Progenitor cell of endocrine pancreas (in vitro differentiated cells): ENCODE measurements at places on chromosomes 5 and 9. TPM values are rescaled to one million over a fixed set of nuclear protein-coding genes. Genes with fewer than 3 reads are reported as not detected.

- no peak for DNase-seq
- peaks cover 1% of the 10 kb centered on the region for H3K36me3 ChIP-seq
- H3K27ac ChIP-seq: no peak overlapping the region
- no peaks in the 10 kb centered on the region for H3K27me3 ChIP-seq
These were observed 347.4 kb downstream of the NDUFS4 start for GRCh38 chr5:53907827-53908226.

DNA sequence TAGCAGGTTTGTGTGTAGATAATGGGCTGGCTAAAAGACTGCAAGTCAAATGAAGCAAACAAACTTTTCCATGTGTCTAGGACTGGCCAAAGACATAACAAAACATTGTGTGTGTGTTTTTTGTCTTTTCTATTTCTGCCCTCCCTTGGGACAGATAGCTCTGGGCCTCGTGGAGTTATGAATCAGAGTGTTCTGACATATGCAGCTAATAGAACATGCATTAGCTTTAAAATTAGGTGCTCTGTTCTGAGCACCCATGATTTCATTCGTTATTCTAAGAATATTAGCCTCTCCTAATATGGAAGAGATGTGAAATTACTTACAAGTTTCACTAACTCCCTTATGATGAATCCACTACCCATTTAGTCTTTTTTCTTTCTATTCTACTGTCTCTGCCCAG is 367.3 kb upstream of the PAPPA start:
- H3K4me1 ChIP-seq: peaks cover 14% of the 10 kb centered on the region
- no peaks in the 10 kb centered on the region for H3K27me3 ChIP-seq
- H3K27ac ChIP-seq: no peak overlapping the region
- H3K36me3 ChIP-seq: no peaks in the 10 kb centered on the region
- no peak overlapping the region for H3K4me3 ChIP-seq
- DNase-seq: no peak

GRCh38 chr9:107870927-107871680 is 381.5 kb upstream of the KLF4 start:
- peaks cover 82% of the 10 kb centered on the region for H3K27me3 ChIP-seq
- no peak for DNase-seq
- H3K4me3 ChIP-seq: no peak overlapping the region
- no peaks in the 10 kb centered on the region for H3K36me3 ChIP-seq
- H3K4me1 ChIP-seq: no peaks in the 10 kb centered on the region

DNA sequence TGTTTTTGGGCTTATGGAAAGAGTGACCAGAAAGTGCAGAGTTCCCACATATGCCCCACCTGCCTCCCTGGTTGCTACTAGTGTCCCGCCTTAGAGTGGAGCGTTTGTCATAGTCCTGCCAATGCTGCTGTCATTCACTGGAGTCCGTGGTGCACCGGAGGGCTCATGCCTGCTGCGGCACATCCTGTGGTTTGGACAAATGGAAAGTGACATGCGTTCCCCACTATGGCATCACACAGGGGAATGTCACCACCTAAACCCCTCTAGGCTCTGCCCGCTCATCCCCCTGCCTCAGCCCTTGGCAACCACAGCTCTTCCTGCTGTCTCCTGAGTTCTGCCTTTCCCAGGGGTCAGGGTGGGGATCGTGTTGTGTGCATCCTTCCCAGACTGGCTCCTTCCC is 29.2 kb downstream of the IRX4 start:
- no peak overlapping the region for H3K27ac ChIP-seq
- no peaks in the 10 kb centered on the region for H3K36me3 ChIP-seq
- peaks cover 57% of the 10 kb centered on the region for H3K27me3 ChIP-seq
- peaks cover 2% of the 10 kb centered on the region for H3K4me1 ChIP-seq

GRCh38 chr5:145210020-145210419 is 625.1 kb downstream of the PRELID2 start:
- H3K27ac ChIP-seq: no peak overlapping the region
- H3K27me3 ChIP-seq: no peaks in the 10 kb centered on the region
- H3K36me3 ChIP-seq: peaks cover 8% of the 10 kb centered on the region
- no peak for DNase-seq
- H3K4me3 ChIP-seq: no peak overlapping the region

Gene EFCAB9
- total RNA-seq: not detected in 2 replicates

Gene PPIC
- total RNA-seq: 21.0 and 26.0 TPM in 2 replicates

Gene MPDZ
- total RNA-seq: 65.1 and 67.2 TPM in 2 replicates
